Right hindlimb (tissue), 1 donor: ENCODE measurements at places on chromosomes 6 and 20.

DNA sequence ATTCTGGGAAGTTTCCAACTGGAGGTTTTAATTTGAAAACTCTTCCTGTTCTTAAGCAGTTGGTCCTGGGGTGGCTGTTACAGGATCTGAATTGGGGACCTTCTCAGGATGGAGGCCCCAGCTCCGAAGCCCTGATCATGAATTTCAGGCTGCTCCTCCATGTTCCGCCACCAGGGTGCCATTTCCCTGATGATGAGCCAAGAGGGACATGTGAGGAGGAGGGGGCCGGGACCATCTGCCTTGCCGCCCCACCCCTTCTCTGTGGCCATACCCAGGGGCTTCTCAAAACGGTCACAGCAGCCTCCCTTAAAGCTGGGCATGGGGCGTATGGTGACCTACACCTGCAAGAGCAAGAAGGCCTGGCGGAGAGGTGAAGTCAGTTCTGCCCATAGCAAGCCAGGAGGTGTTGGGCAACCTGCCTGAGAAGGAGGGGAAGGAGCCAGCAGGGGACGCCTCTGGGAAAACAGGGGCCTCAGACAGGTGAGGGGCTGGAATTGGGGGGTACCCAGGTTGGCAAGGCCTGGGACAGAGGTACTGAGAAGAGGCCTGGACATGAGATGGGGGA is 3.6 kb upstream of the BAK1 start:
- no peak for DNase-seq

DNA sequence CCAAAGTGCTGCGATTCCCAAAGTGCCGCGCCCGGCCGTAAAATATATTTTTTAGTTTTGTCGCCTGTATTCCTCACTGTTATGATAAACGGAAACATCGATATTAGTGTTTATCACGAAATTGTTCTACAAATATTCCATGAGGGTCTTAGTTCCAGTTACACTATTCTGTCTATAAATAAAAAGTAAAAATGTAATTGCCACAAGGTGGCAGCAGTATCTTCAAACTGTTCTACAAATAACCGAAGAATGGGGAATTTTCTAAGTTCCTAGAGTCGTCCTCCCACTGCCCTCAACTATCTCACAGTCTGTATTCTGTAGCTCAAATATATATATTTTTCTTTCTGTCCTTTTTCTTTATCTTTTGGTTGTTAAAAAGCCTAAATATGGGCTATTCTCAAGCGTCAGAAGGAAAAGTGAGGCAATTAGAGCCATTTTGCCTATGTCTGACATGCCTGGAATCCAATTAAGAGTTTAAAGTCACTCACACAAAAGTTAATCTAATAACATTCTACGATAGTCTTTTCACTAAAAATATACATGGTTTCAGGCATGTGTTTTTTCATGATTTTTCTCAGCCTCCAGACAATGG is 14.2 kb upstream of the FAM162B start:
- no peak for DNase-seq

DNA sequence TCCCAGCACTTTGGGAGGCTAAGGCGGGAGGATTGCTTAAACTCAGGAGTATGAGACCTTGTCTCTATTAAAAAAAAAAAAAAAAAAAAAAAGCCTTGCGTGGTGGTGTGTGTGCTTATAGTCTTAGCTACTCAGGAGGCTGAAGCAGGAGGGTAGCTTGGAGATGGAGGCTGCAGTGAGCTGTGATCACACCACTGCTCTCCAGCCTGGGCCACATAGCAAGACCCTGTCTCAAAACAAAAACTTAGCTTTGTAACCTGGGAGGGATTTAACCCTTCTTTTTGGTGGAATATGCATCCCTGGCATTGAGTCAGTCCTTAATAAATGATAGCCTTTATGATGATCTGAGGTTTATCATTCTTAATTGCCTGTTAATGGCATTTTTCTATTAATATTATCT is 12.8 kb downstream of the ASXL1 start:
- no peak for DNase-seq

- no peak for DNase-seq
Measured at GRCh38 chr20:41169791-41170351, 32.5 kb downstream of the PLCG1 start.

DNA sequence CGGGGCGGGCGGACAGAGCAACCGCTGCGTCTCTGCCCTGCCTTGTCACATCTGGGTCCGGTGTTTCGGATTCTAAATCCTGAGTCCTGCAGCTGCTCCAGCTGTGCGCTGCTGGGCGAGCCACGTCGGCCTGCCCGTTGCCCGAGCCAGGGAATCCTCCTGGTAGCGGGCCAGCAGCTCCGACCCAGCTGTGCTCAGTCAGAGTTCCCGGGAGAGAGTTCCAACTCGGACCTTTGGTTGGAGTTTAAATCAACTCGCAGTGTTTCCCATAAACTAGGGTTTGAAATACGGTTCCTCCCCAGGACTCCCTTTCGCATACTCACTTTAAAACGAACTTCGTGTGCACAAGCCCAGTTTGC is 315 bp upstream of the PDE10A start:
- peak; percentile 78 for DNase-seq

DNA sequence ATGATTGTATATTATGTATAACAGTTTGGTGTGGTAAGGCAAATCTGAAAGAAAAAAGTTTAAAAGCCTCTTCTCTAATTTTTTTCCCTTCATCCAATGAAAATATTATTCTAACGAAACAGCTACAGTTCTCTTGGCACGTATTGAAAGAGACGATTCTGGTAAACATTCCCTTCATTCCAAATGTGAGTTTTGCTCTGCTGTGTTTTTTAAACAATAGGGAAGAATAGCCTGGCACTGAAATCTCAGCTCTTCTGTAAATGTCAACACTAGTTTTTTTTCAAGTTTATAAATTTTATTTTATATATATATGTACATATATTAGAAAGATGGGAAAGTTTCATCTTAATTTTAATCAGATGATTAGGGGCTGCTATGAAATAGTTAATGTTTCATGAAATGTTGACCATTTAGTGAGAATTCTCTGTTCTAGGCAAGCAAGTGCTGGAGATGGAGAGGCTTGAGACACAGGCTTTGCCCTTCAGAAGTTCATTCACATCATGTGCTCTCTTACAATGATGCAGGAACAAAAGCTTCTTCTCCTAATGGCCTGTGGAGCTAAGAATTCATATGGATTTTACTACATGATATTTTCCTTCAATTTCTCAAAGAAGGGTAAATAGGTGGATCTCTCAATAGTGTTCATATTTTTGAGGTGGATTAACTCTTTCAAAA is 4.1 kb downstream of the PAQR8 start:
- DNase-seq, result no peak

- DNase-seq, result no peak
Measured at GRCh38 chr20:50284811-50285375, 94.3 kb downstream of the CEBPB start.
